ENCODE measurements at places on chromosomes 13 and 19. TPM values are rescaled to one million over a fixed set of nuclear protein-coding genes. Genes with fewer than 3 reads are reported as not detected.
A peak's percentile ranks its signal among the peaks of the same experiment; 100 is the strongest.

- peak; percentile 76 for DNase-seq
Measured at GRCh38 chr19:48351341-48351752, 12.4 kb downstream of the TMEM143 start.

DNA sequence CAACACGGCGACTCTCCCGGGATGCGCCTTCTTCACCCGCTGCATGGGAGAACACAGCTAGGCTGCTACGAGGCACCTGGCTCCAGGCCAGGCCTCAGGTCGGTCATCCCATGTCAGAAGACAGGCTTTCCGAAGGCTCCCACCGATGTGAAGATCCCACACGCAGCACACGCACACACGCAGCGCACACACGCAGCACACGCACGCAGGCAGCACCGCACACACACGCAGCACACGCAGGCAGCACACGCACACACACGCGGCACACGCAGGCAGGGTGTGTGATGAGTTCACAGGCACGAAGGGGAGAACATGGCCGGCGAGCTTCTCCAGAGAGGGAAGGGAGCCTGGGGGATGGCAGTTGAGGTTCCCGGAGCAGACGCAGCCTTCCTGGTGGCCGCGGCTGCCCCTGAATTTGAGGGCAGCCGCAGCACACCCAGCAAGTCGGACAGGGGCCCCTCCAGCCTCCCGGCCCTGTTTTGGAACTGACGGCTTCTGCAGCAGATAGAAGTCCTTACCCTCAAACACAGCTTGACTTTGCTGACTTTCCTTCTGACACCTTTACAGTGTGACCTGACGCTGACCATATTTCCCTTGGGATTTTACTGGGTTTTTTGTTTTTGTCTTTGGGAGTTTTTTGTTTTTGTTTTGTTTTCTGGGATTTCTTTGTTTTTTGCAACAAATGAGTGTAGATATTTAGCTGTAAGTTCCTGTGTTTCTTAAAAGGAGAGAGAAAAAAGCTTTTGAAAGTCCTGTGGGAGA, 55.9 kb downstream of the RASA3 start:
- no peak for DNase-seq

- peak; percentile 12 for DNase-seq
Measured at GRCh38 chr13:20526664-20527063, 1.0 kb upstream of the CRYL1 start.

DNA sequence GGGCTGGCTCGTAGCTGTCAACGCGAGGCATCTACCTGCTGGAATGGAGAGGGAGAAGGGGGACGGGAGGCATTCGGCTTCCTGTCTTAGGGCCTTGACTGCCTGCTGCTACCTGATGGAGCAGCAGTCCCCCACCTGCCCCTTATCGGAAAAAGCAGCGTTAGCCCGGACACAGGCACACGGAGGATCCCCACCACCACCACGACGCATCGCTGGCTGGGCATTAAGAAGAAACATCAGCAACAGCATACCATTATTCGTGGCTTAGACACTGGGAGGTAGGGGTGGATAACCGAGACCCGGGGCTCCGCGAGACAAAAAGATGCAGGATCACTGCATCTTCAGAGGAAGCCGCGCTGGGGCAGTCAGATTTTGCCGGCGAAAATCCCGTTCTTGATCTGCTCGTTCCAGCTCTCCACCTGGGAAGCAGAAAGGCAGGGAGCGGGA, 1.1 kb downstream of the COX6B2 start:
- DNase-seq = peak; percentile 41

DNA sequence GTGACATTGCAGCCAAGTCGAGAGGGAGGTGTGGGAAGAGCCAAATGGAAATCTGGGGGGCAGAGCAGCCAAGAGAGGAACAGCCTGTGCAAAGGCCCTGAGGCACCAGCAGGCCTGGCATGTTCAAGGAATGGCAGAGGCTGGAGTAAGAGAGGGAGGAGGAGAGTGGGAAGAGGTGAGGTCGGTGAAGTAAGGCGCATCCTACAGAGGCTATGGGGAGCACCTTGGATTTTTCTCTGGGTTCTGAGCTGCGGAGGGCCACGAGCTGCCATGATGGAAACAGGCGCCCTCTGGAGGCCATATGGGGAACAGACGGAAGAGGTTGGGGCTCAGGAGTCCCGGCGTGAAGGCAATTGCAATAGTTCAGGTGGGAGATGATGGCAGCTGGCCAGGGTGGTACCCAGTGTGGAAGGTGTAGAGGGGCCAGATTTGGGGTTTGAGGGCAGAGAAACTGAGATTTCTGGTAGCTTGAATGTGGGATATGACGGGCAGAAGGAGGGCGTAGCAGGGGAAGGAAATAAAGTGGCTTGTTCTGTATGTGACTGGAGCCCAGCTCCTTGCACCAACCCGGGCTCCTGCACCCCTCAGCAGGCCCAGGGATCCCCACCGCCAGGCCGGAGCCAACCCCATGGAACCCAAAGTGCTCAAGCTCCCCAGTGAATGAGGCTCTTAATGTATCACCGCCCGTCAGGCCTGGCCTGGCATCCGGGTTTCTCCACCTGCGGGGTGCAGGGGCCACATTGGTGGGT, 20.5 kb upstream of the STRN4 start:
- DNase-seq = peak; percentile 67

DNA sequence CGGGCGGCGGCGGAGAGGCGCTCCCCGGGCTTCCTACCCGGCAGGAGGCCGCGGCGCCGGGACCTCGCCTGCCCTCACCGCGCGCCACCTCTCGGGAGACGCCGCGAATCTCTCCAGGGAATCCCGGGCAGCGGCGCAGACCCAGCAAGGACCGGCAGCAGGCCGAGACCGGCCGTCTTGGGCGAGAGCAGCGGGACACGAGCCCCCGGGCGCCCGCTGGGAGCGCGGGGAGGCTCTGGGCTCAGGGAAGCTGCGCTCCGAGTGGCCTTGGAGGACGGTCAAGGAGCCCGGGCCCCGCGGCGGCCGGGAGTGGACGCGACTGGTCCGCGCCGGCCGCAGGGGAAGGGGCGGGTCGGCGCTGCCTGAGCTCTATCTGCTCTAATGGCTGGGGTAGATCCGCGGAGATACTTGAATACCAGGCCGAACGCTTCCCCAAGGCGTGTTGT, 14.7 kb downstream of the CDX2 start:
- peak; percentile 51 for DNase-seq

GRCh38 chr13:59846845-59847620, 316.7 kb downstream of the DIAPH3 start:
- no peak for DNase-seq

DNA sequence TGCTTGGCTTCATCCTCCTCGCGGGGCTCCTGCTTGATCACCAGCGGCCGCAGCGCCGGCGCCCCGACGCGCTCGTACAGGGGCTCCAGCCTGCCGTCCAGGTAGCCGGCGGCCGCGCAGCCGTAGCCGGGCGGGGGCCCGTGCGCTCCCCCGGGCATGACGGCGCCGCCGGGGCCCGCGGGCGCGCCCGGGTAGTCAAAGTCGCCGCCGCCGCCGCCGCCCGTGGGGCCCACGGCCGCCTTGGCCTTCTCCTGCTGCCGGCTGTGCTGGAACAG, 497 bp downstream of the CEBPA start:
- DNase-seq = no peak

GRCh38 chr19:16627928-16628182, 149 bp downstream of the MED26 start:
- no peak for DNase-seq

- DNase-seq = no peak
Measured at GRCh38 chr13:75468098-75468497, 13.9 kb downstream of the TBC1D4 start.

DNA sequence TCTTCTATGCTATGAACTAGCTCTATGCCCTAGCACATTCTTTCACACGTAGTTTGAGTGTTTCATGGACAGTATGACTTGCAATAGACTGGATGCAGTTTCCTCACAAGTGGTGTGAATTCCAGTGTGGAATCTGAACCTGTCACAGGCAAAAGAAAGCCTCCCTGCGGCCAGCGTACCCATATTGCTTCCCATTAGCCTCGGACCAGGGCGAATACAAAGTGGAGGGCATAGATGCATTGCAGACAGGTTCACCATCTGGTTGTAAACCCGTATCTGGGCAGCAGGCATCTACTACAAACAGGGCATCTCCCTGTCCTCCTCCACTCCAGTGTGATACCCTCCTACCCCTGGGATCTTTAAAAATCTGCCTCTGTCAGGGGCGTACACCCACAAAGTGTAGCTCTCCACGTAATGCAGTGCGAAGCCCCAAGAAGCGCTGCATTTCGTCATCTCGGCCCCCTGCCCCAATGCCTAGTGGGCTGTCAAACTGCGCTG, 1.4 kb upstream of the CIC start:
- no peak for DNase-seq

GRCh38 chr19:29624489-29625185, 18.6 kb downstream of the POP4 start:
- no peak for DNase-seq

DNA sequence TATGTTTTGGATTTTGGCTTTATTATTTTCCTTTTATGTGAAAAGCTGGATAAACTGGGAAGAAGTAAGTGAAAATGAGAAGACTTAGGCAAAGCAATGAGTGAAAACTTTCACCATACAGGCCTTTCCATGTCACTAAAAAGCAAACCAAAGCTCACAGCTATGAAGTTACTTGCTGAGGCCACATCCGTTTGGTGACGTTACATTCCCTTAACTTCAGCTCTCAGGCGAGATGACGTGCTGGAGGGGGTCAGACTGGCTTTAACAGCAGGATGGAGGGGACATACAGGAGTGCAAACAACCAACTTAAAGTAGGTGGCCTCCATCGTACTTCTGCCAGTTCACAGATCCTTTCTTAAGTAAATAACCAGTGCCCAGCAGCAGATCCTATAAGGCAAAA, 522.3 kb downstream of the MYO16 start:
- no peak for DNase-seq

- no peak for DNase-seq
Measured at GRCh38 chr13:109400624-109401257, 385.6 kb downstream of the IRS2 start.

DNA sequence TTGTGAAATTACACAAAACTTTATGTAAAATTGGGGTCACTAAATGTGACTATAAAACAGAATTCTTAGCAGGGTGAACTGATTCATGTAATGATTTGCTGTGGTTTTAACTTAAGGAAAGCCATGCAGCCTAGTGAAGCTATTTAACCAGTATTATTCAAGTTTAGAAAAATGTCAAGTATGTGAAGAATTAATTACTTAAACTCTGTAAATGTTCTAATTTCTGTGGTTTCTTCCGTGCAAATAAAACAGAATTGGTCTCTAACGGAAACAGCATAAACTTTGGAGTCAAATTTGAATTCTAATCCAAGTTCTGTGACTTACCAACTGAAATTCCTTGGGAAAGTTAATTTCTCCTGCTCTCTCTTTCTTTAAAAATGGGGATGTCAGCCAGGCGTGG, 13.3 kb downstream of the CDC16 start:
- no peak for DNase-seq

- peak; percentile 56 for DNase-seq
Measured at GRCh38 chr13:99434258-99434788, 66.9 kb upstream of the TM9SF2 start.

DNA sequence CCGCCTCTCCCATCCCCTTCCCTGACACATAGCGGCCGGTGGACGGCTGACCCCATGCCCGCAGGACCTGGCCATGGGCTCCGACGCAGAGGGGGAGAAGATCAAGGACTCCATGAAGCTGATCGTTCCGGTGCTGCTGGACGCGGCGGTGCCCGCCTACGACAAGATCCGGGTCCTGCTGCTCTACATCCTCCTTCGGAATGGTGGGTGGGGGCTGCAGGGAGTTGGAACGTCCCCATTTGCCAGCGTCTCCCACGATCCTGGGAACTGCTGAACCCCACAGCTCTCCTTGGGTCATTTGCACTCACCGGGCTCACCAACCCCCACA, 7.6 kb downstream of the STXBP2 start:
- no peak for DNase-seq

DNA sequence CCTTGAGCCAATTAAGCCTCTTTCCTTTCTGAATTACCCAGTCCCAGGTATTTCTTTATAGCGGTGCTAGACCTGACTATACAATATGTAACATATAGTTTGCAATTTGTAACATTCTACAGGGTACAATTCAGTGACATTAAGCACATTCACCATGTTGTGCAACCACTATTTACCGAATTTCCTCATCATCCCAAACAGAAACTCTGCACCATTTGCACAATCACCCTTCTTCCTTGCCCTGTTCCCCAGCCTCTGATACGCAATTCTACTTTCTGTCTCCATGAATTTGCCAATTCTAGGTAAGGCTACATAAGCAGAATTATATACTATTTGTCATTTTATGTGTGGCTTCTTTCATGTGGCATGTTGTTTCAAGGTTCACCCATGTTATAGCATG, 13.7 kb upstream of the SIGLEC10 start:
- DNase-seq = no peak

DNA sequence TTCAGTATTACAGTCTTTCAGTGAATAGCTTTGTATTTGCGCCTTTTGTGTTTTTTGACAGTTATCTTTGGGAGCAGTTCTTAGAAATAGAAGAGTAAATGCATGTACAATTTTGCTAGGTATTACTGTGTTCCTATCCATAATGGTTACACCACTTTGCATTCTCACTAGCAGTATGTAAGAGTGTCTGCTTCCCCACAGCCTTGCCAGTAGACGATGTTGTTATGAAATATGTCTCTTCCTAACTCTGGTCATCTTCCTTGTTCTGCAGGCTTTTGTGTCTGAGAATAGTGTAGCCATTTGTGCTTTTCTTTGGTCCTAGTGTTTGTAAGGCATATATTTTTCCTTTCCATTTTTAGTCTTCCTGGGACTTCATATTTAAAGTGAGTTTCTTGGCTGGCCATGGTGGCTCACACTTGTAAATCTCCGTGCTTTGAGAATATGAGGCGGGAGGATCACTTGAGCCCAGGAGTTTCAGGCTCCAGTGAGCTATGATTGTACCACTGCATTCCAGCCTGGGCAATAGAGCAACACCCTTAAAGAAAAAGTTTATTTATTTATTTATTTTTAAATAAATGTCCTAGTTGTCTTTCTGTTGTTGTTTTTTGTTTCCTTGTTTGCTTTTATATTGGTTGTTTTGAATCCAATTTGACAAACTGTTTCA, 140.3 kb downstream of the PDS5B start:
- DNase-seq = no peak

KLK3 gene
- not detected for total RNA-seq

ZNF99 gene
- total RNA-seq = not detected

FCER2 gene
- total RNA-seq = 16.3 TPM

C13orf42 gene
- total RNA-seq = not detected

DPF1 gene
- not detected for total RNA-seq

KIRREL2 gene
- total RNA-seq = not detected

SLC5A5 gene
- 0.07 TPM for total RNA-seq

FGF9 gene
- total RNA-seq = 2.5 TPM
